ENCODE measurements at places on chromosomes 3 and 15.

DNA sequence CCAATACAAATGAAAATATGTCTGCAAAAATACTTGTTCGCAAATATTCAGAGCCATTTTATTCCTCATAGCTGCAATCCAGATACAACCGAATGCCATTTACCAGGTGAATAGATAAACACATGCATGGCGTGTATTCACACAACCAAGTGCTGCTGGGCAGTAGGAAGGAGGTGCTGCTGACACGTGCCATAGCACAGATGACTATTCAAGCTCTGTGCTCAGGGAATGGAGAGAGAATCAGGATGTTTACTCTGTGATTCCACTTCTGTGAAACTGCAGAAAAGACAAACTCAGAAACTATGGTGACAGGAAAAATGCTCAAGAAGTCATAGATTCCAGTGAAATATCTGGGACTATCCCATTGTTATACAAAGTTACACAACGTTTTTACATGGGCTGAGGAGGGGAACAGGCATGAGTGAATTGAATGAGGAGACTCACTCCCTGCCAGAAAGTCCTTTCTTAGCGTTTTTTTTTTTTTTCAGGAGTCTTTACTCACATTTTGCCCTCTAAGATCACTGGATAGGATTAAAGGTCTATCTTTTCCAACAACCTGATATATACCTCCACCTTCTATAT, 152.9 kb upstream of the NDN start:
- DNase-seq = no peak

GRCh38 chr15:33008284-33008995, 186.1 kb downstream of the FMN1 start:
- DNase-seq = no peak

DNA sequence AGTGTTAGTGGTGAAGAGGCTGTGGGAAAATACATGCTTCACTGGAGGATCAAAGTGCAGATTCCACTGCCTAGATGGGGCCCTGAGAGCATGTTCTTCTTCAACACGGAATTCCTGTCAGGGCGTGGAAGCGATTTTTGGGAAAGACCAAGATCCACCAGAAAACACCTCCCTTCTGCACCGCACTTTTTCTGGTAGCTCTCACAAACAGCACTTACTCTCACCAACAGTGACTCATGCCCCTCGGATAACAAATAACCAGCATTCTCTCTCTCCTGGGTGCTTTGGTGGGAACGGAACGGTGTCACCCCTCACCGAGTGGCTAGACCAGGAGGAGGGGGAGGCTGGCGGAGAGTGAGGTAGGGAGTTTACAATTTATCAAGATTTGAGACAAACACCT, 40.1 kb downstream of the ADAMTSL3 start:
- DNase-seq = no peak

GRCh38 chr3:122681284-122681973, 790 bp downstream of the PARP14 start:
- DNase-seq = no peak
